ENCODE measurements at places on chromosomes 1 and 21.
A peak's percentile ranks its signal among the peaks of the same experiment; 100 is the strongest.

- DNase-seq, result no peak
Measured at GRCh38 chr1:18261891-18262290, 154.3 kb downstream of the IGSF21 start.

GRCh38 chr1:155379631-155380090 lies 59.0 kb downstream of the RUSC1 start:
- peak; percentile 81 for DNase-seq

DNA sequence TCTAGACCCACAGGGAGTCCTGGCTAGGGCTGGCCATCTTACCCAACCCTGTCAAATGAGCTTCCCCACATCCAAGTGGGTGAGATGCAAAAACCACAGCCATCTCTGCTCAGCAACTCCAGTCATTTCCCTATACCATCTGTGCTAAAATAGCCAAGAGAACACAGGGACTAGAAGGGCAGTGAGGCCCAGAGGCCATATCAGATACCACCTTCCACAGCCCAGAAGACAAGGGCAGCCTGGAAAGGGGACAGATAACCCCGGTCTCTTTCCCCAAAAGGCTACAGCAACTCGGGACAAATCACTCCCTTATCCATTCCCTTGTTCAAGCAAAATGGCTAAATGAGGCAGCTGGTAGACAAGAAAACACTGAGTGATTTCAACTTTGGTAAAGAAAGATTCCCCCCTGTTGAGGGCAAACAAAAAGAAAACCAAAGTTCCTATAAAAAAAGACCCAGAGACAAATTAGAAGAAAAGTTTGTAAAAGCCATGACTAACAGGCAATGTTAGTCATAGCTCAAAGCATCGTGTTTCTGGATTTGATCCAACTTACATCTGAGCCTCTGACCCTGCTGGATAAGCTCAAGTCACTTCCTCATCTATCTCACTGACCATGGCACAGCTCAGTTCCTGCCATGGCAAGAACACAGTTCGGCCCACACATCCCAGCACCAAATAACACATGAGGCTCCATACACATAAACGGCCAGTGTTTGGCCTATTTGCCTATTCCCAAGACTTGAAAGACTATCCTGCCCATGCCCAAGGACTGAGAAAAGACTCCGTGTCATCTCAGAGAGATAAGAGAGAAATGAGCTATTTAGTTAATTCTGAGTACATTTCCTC lies 3.1 kb downstream of the LAMB3 start:
- DNase-seq, result peak; percentile 90

DNA sequence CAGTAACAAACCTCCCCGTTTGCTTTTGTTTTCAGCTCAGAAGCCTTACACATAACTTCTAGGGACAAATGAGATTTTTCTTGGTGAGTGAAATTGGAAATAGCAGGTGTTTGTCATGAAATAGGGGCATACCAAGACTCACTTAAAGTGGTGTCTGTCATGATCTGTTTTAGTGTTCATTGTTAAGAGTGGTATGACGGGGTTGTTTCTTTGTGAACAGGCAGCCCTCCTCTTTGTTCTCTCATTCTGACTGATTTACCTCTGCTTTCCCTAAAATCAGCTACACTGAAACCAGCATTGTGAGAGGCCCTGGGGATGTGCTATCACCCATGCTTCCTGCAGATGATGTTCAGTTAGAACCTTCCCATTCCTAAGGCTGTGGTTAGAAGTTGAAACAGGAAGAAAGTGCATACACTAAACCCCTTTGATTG lies 2.5 kb upstream of the ERO1B start:
- no peak for DNase-seq

- no peak for DNase-seq
Measured at GRCh38 chr21:42019101-42019605, 9.0 kb upstream of the ZBTB21 start.

GRCh38 chr1:197577580-197577979 lies 197.7 kb downstream of the DENND1B start:
- DNase-seq, result no peak

DNA sequence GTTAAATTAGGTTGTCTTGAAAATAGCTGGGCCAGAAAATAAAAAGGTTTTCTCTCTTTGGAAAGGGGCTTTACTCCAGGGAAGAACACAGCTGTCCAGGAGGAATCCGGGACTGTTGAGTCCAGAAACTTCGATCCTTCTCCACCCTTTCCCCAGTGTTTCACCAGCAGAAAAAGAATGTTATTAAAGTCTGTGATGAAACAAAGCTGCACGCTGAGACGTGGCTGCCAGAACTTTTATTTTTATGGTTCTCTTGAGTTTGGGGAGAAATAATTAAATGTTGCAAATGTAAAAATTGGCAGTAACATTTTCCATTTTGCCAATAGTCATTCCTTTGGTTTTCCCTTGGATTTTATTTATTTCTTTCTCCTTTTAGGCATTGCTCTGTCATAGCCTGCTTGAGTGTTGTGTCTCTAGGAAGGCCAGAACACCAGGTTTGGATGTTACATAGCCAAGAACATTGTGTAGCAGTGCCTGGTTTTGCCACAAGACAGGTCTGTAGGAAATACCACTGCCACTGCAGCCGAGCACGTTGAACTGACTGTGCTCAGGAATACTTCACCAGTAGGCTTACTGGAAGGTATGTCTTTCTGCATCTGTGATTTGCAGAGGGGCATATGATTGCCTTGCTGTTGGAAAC lies 87.4 kb downstream of the ROR1 start:
- DNase-seq, result no peak

DNA sequence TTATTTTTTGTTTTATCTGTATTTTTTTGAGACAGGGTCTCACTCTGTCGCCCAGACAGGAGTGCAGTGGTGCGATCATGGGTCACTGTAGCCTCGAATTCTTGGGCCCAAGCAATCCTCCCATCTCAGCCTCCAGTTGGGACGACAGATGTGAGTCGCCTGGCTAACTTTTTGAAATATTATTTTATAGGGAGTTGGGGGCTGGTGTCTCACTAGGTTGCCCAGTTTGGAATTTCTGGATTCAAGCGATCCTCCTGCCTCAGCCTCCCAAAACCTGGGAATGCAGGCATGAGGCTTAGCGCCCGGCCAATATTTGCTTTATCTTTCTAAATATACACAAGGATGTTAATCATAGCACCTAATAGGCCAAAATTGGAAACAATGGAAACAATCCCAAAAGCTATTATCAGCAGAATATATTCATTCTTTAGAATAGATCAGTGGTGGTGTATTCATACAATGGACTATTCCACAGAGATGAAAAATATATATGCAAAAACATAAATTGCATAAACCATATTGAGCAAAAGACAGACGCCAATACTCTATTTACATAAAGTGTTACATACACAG lies 55.9 kb downstream of the DAP3 start:
- no peak for DNase-seq

- DNase-seq, result peak; percentile 38
Measured at GRCh38 chr1:211551638-211552460, 27.1 kb downstream of the SLC30A1 start.

DNA sequence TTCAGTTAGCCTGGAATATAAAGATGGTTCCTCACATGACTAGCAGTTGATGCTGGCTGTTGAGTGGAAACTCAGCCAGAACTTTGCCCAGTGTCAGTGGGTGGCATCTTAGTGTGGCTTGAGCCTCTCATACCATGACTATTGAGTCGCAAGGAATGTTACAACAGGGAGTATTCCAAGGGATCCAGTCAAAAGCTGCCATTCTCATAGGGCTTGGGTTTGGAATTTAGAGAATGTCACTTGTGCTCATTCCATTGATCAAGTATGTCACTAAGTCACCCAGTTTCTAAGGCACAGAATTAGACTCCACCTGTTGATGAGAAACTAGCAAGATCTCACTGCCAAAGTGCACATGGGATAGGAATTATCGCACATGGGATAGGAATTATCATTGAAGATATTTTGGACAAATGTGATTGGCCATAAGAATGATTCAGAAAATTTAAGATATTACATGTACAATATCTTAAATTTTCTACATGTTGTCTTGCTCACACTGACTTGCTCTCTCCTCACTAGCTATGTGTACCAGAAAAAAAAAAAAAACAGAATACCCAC lies 1290.7 kb upstream of the ADGRL2 start:
- peak; percentile 30 for DNase-seq

- DNase-seq, result no peak
Measured at GRCh38 chr1:240965581-240966091, 353.7 kb upstream of the GREM2 start.

DNA sequence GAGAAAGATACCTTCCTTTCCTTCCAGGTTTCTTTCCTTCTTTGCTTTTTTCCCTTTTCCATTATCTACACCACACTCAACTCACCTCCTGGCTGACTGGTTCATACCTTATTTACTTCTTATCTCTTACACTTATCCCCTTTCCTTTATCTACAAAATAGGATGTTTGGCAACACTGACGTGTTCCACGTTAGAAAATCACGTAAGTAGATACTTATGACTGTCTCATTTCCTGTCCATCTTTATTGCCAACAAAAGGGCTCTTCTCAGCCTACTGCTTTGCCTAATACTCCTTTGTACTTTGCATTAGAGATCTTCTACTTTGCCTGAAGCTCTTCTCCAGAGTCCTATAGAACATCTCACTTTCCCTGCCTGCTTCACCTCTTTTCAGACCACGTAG lies 25.1 kb downstream of the SYNJ1 start:
- DNase-seq, result peak; percentile 3

DNA sequence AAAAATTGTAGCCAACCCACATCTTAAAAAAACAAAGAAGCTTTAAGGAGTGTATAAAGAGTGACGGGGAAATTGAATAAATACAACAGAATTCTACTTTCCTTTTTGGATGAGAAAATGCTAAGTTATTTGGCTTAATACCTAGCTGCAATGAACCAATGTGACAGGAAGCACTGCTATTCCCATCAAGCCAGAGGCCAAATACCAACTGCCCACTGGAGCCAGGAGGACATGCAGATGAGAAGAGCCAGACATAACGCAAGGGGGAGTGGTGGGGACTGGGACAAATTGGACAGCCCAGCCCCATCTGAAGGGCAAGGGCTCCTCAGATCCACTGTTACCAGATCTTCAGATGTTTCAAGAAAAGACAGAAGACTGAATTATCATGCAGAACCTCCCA lies 25.7 kb downstream of the DNAJC11 start:
- no peak for DNase-seq

DNA sequence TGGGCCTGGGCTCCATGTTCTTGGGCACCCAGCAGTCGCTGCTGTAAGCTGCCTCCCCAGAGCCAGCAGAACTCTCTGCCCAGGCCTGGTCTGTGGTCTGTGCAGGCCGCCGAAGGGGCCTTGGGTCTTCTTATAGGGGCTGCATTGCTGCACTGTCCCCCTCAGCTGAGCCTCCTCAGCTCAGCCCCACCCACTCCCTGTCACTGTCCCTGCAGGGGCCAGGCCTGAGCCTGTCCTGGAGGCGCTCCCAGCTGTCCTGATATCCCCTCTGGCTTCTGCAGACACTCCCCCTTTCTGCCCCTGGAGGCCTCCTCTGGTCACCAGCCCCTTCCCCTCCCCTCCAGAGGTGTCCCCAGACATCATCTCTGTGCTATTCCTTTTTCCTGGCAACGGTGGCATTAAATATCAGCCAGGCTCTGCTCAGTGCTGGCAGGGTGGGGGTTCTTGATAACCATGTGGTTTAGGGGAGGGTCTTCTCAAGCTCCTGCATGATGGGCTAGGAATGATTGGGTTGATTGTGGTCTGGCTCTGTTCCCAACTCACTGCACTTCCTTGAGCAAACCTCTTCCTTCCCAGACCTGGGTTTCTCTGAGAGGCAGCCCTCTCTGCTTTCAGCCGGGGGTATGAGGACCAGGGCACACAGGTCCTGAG lies 3.7 kb upstream of the FOXO6 start:
- peak; percentile 38 for DNase-seq

DNA sequence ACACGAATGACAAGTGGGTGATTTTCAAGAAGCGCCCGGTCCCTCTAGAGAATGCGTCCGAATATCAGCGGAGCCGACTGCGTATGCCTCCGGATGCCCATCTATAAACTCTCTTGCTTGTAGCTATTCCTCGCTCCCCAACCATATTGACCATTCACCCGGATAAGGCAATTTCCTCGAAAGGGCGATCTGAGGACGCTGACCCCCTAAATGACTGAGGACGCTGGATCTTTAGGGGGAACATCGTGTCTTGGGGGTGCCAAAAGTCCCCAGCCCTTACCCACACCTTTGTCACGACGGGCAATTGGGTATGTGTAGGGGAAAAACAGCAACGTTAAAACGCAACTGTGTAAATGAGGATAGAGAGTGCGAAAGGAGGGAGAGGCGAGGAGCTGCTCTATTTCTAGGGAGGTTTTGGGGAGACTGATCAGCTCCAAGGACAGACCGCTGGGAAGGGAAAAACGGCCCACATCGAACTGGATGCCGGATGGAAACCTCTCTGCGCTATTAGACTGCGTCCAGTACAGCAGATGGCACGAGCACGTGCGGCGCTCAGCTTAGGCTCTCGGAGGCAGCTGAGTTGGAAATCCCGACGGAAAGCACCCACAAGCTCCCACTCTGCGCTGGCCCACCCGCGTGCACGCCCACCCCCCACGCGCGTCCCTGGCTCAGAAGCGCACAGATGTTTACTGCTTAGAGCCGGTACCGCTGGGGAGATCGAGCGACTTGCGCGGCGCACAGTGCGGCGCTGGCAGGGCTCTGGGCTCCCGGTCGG lies 2.9 kb upstream of the PRRX1 start:
- DNase-seq, result peak; percentile 74

- DNase-seq, result no peak
Measured at GRCh38 chr1:17307946-17308345, at the start of gene PADI4. PADI4 (plus strand) TSS chr1:17308197; CDS start chr1:17308223, 26 bp downstream.

DNA sequence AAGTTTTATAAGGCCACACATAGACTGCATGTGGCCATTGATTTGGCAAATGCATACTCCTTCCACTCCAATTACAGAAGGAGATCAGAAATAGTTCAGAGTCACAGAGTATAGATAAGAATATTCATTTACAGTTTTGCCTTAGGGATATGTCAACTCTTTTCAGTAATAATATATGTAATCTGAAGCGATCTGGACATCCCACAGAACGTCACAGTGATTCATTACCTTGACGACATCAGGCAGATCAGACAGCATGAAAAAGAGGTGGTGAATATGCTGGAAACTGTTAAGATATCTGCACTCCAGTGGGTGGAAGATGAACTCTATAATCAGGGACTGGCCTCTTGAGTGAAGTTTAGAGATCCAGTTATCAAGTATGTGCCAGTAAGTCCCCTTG lies 240.4 kb downstream of the DPYD start:
- no peak for DNase-seq

DNA sequence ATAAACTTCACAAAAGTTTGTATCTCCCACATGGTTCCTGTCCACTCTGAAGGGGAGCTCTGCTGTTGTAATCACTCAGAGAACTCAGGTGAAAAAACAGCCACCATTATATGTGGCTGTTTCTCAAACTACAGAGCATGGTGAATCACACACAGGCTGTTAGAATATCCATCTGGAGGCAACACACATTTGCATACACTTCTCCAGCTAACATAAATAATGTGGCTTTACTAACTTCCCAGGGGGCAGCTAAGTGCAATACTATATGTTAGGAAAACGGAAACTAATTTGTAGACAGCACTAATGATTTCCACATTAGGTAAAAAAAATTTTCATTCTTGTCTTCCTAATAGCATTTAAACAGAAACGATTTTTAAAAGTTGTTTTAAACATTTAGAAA lies 49.3 kb downstream of the PTGFR start:
- peak; percentile 61 for DNase-seq
